Stimulated activated CD8-positive, alpha-beta memory T cell treated with anti-CD3 and anti-CD28 coated beads, Interleukin-4, amount 100 ng/mL, for 1 hour (primary cell): ENCODE measurements at places on chromosomes 12 and 14.

DNA sequence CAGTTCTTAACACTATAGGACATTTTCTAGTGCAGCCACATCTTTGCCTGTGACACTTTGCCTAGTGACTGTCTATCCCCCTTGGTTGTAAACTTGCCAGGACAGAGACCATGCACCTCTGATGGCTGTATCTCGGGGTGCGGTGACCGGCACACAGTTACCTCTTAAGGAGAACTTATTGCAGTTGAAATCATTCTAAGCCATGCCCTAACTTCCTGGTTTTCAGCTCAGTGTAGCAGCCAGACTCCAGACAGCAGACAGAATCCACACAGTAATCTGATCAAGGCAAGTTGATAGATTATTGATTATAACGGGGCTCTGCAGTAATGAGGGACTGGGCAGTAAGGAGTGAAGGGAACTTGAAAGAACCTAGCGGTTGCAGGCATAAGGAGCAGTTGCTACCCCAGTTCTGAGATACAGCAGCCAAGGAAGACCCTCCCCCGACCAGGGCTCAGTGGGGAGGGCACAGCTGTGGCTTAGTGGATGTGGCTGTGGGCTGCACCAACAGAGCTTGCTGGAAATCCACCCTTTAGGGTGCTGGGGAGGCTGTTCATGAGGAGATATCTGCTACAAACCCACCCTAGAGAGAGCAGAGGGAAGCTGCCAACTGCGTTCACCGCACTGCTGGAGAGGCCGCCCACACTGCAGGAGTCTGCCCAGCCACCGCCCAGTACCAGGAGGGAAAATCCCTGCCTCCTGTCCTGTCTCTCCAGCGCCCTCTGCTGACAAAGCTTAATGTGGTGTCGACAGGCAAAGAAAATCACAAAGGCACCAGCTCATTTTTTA lies 58.2 kb upstream of the BEGAIN start:
- DNase-seq, result peak; percentile 72

DNA sequence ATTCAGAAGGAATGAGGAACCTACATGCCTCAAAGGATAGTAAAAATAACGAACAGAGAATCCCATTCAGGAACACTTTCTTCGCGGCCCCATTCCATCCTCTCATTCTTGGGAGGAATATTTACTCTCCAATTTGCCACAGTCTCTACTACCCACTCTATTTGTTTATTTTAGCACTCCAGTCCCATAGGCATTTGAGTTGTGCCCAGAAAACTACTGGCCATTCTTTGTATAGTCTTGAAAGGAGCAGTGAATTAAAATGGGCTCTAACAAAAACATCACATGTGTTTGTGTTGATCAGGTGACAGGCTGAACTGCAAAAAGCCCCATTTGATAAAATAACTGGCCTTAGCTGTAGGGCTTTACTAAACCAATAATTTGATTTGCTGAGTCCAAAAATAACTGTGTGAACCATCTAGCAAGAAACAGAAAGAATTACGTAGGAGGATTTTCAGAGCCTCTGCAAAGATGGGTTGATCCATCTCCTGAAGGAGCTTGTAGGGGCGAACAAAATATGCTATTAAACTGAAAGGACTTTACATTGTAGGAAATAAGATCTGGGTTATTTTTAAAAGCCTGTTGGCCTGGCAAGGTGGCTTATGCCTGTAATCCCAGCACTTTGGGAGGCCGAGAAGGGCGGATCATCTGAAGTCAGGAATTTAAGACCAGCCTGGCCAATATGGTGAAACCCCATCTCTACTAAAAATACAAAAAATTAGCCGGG lies 142.3 kb upstream of the CPNE8 start:
- DNase-seq, result no peak

- DNase-seq, result no peak
Observed at GRCh38 chr12:51949342-51950030, 2.0 kb upstream of the ACVR1B start.

GRCh38 chr12:71578694-71579258 lies 84.9 kb downstream of the ZFC3H1 start:
- no peak for DNase-seq

DNA sequence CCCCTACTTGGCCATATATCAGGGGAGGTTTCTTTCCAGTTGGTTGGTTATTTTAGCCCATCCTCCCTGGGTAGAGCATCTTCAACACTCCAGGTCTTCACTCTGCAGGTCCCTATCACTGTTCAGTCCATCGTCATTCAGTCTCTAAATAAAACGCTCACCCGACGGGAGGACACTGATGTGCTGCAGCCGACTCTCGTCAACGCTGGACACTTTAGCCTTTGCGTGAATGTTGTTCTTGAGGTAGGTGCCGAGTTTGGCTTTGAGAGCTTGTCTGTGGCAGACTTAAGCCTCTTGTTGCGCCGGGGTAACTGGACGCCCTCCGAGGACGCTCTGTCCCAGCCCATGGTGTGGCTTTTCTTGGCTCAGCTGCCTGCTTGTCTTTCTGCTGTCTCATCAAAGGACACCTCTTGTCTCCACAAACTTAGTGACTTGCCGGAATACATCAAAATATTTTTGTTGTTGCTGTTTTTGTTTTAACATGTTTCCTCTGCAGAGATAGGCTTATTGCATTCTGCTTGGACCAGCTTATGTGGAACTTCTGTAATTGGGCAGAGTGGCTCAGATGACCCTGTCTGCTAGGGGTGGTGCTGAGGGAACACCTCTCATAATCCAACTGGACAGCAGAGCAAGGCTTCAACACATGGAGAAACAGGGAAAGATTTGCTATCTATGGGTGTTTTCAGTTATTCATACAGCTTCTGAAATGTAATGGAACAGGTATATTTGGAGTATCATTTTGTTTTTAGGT lies 26.5 kb downstream of the TCTN1 start:
- no peak for DNase-seq

DNA sequence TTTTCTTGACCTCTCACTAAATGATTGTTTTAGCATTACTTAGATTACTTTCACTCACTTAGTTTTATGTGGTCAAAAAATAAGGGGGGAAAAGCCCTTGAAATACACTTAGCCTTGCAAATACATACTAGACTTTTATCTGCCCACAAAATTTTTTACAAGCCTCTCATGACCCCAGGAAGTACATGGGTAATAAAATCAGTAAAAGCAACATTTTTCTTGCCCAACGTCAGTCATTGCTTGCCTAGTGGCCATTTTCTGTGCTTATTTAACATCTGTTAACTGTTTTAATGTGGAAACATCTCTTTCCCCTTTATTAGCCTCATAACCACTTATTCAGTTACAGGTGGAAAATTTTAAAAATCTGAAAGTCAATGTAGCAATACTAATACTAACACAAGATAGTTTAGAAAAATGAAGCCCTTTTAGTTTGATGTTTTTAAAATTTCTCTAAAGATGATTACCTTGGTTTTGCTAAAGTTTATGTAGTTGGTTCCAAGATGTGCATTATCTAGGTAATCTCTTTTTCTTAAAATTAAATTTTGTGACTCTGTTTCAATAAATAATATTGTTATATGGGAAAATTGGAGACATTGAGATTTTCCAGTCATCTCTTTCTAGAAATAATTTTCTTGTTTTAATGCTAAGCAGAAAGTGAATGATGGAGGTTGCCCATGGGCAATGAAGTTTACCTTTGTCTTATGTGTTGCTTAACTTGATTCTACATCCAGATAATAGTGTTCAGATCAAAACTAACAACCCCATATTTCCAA lies 175.5 kb downstream of the TMTC2 start:
- no peak for DNase-seq
